ENCODE measurements at places on chromosomes 2 and 18. TPM values are rescaled to one million over a fixed set of nuclear protein-coding genes. Genes with fewer than 3 reads are reported as not detected.

DNA sequence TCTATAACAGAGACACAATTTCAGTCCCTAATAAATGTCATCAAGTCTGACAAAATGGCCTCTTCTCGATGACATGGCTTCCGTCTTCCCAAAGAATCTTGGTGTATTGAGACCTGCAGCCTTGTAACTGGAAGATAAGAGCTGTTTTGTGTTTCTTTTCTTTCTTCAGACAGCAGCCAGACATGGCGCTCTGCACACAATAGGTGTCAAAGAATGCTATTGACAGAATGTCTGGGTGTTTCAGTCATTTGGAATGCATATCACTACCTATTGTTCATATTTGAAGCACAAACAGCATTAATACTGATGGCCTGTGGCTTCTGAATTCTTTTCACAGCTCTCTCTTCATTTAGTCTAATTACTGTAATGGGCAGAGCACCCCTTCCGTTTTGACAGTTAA is 344.8 kb downstream of the RPRM start:
- DNase-seq, result no peak

- DNase-seq, result no peak
Measured at GRCh38 chr18:28079883-28080282, 97.0 kb downstream of the CDH2 start.

- DNase-seq, result no peak
Measured at GRCh38 chr2:31088504-31089195, 49.6 kb downstream of the GALNT14 start.

DSEL gene
- polyA plus RNA-seq, result 40.0 TPM

VWA3B gene
- polyA plus RNA-seq, result not detected

Data from AG04450 (cell line).